H4 (cell line): ENCODE measurements at places on chromosomes 13 and 19. TPM values are rescaled to one million over a fixed set of nuclear protein-coding genes. Genes with fewer than 3 reads are reported as not detected.

Gene ZNF358
- total RNA-seq: 31.9 and 37.5 TPM in 2 replicates

Gene ENOX1
- 0.64 and 0.86 TPM in 2 replicates for total RNA-seq

Gene CATSPERD
- not detected in 2 replicates for total RNA-seq

Gene DKKL1
- 0.08 and 3.8 TPM in 2 replicates for total RNA-seq

Gene OR10H1
- not detected in 2 replicates for total RNA-seq

Gene SLC25A42
- 4.2 and 6.3 TPM in 2 replicates for total RNA-seq

Gene LCP1
- total RNA-seq: 66.6 and 77.8 TPM in 2 replicates

Gene B3GLCT
- total RNA-seq: 10.3 and 10.9 TPM in 2 replicates

Gene PCDH17
- total RNA-seq: 0.99 and 3.6 TPM in 2 replicates

Gene GNG7
- total RNA-seq: 0.60 and 0.75 TPM in 2 replicates

Gene CBY2
- not detected in 2 replicates for total RNA-seq

Gene COL5A3
- total RNA-seq: 0.14 TPM in 1 of 2 replicates, not detected in the other

Gene PSG3
- total RNA-seq: 0.04 TPM in 1 of 2 replicates, not detected in the other

Gene CRB3
- total RNA-seq: not detected in 2 replicates

Gene MEGF8
- 4.9 and 8.1 TPM in 2 replicates for total RNA-seq

Gene ZNF14
- total RNA-seq: 3.0 and 3.2 TPM in 2 replicates

Gene TNFAIP8L1
- total RNA-seq: 2.7 and 2.8 TPM in 2 replicates
